ENCODE measurements at places on chromosomes 1 and 21.

DNA sequence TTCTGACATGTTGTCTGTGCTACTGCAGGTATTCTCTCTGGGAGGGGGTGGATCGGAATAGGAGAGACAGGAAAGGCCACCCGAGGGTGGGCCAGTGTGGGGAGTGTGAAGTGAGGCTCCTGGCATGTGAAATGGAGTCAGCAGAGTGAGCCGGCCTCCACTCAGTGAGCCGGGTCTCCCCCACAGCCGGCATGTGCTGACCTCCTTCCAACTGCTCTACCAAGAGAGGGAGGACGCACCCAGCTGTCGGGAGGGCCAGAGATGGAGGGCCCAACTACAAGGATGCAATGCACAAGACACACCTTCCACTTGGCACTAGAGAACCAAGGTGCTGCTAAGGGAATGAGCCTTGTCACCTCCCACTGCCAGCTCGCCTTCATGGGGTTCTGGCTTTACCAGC, 28.2 kb upstream of the CLSTN1 start:
- no peak for DNase-seq

- DNase-seq, result no peak
Measured at GRCh38 chr21:36079010-36079649, 9.3 kb downstream of the CBR1 start.

DNA sequence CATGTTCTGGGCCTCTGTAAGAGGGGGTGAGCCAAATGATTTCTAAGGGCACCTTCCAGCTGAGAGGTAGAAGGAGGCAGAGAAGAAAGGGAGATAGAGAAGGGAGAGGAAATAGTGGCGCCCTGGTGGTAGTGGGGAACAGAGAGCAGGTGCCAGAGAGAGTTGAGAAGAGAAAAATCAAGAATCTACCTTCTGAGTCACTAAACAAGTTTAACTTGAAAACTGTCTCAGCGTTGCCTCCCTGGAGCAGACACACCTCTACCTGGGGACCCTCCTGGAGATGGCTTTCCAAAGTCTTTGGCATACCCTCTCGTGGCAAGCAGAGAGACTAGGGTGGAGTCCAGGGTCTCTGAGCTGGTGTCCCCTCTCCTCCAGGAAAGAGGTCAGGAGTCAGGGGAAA, 1.1 kb upstream of the SLC45A3 start:
- DNase-seq, result no peak

- DNase-seq, result no peak
Measured at GRCh38 chr1:117112047-117112717, 9.4 kb downstream of the TRIM45 start.

- DNase-seq, result no peak
Measured at GRCh38 chr1:24319312-24319863, at the start of gene GRHL3. GRHL3 (plus strand) TSS chr1:24319357; CDS start chr1:24319552, 195 bp downstream.

GRCh38 chr1:156401041-156401574, 32.1 kb downstream of the RHBG start:
- DNase-seq, result no peak

GRCh38 chr1:220149742-220150141, 55.8 kb downstream of the IARS2 start:
- no peak for DNase-seq

GRCh38 chr1:11204396-11205190, 15.4 kb downstream of the ANGPTL7 start:
- no peak for DNase-seq

- no peak for DNase-seq
Measured at GRCh38 chr1:57410508-57410907, 13.4 kb downstream of the DAB1 start.

DNA sequence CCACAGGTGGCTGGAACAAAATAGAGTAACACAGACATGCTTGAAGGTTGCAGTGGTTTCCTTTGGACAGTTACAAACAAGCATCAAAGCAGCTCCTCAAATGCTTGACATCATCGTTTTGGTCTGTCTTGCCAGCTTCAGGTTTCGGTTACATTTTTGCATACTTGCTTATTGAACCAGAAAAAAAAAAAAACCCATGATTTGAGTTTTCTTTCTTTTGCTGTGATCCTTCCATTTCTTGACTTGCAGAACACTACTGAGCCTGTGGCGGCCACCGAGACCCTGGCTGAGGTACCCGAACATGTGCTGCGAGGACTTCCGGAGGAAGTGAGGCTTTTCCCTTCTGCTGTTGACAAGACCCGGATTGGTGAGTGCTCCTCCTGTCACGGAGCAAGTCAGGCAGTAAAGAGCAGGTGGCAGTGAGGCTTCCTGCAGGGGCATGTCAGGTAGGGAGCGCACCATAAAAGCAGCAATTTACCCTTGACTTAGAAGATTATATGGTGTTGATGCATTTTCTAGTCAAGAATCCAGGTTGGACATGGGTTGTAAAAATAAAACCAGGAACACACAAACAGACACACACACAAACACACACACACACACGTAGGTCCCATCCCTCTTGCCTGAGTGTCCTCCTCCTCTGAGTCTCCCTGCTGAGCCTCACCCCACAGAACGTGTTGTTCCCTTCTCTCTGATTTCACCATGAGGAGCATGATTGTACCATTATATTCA, 30.9 kb downstream of the PRDM2 start:
- peak; percentile 8 for DNase-seq

- DNase-seq, result no peak
Measured at GRCh38 chr21:41074396-41075184, 93.4 kb upstream of the BACE2 start.

DNA sequence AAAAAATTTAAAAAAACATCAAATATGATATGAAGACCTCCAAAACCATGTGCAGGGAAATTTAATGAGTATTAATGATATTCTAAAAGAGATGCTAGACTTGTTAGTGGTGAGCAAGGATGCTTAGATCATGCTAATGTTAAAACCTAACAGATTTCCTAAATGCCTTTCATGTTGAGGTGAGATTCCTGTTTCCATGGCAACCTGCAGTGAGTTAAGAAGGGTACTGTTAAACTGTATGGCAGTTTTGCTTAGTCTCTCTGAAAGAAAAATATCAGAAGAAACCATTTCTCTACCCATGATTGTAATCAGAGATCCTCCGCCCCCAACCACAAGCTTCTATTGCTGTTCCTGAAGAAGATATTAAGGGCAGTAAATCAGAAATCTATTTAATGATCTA, 321.6 kb upstream of the LRRC7 start:
- DNase-seq, result no peak

- DNase-seq, result peak; percentile 24
Measured at GRCh38 chr21:39776589-39776988, 31.6 kb downstream of the IGSF5 start.

- no peak for DNase-seq
Measured at GRCh38 chr1:177432897-177433296, 262.1 kb downstream of the BRINP2 start.

DNA sequence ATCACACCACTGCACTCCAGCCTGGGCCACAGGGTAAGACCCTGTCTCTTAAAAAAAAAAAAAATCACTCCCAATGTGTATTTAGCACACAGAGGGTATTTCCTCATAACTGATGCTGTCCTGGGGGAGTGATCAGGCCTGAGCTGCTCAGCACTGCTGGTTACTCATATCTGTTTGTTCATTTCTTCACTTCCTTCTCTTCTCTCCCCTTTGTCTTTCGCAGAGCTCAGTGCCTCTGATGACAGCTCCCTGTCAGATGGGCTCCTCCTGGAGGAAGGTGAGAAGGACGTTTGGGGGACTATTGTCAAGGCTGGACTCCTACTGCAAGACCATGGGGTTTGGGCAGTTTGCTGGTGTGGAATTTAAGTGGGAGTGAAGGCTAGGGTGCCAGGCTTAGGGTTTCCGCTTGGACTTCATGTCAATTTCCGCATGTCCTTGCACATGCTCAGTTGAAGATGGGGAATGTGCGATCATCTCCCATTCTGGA, 13.0 kb downstream of the INAVA start:
- no peak for DNase-seq

GRCh38 chr1:31880957-31881687, 57.0 kb downstream of the PTP4A2 start:
- no peak for DNase-seq

DNA sequence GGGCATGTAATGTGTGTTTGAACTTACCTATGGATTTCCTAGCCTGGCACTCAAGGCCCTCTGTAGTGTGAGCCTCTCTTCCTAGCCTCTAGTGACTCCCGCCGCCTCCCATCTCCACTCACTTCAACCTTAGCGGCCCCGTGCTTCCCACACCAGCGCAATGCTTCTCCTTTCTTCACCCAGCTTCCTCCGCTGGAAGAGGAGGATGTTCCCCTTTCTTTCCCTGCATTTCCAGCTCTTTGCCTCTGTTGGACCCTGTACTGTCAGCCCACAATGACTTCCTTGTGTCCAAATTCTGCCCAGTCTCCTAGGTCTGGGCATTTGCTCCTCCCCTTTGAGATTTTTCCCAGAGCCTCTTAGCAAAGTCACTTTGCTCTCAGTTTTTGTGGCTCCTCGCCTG, 138.1 kb upstream of the IRF2BP2 start:
- DNase-seq, result no peak

DNA sequence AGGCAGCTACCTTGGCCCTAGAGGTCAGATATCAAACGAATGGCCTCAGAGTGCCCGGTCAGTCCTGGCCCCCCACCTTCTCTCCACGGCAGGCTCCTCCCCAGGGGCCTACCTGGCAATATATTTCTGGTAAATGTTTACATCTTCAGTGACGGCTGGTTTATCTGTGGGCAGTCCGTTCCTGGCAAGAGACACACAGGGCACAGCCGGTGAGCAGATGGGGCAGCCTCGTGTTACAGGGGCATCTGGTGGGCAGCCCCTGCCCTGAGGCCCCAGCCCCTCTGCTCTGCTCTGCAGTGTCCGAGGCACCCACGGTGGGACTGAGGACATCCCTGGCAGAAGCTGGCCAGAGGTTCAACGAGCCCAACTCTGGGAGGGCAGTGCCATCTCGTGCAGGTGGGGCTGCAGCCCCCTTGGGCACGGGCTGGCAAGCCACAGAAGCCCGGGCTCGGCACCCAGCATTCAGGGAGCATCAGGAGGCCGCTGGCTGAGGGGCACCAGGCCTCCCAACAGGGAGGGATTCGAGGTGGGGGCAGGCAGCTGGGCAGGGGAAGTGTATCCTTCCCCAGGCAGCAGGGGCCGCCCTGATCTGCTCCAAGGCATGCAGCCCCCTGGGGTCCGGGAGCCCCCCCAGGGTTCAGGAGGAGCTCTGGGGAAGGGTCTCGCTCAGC, 137.9 kb downstream of the CASZ1 start:
- no peak for DNase-seq

GRCh38 chr1:20962576-20963258, 175.6 kb upstream of the HP1BP3 start:
- DNase-seq, result no peak

GRCh38 chr1:55443175-55443915, 228.2 kb upstream of the USP24 start:
- peak; percentile 77 for DNase-seq

- DNase-seq, result no peak
Measured at GRCh38 chr21:44071359-44072104, 35.7 kb upstream of the PWP2 start.

GRCh38 chr1:233368789-233369130, 41.2 kb downstream of the MAP3K21 start:
- no peak for DNase-seq

DNA sequence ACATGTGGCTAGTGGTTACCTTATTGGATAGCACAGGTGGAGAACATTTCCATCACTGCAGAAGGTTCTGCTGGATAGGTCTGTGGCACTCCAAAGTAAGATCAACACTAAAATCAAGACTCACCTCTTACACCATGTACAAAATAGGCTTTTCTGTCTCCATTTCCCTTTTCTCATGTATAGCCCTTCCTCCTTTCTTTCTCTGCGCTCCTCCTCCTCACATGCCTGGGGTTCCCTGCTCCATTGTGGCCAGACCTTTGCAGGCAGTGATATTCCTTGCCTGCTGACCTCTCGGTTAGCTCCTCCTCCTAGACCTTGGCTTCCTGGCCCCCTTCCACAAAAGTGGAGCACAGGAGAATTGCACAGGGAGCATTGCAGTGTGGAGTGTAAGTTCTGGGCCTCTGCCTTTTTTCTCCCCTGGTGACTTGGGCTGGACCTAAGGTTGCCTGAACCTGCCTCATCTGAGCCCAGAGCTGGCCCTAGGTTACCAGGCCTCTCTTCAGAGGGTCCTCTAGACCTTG, 33.2 kb upstream of the RBM15 start:
- DNase-seq, result no peak

DNA sequence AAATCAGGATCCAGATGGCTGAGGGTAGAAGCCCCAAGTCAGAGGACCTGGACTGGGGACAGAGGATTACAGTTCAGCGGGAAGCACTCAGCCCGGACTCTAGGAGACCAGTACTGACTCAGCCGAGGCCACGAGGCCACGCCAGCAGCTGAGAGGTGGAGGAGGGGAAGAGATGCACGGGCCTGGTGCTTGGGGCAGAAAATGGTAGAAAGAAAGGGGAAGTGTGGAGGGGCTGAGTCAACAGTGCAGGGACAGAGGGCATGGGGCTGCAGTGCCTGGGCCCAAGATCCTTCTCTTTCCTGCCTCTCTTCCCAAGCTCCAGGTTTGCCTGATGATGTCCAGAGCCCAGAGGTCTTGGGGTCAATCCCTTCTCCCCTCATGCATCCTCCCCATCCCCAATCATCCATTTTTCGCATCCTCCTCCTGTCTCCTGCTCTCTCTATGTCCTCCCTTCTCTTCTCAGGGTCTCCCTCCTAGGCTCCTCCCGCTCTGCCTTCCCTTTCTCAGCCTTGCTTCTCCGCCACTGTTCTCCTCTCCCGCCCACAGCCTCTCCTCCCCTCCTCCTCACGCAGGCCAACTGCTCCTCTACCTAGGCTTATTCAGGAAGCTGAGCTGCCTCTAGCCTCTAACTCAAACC, 7.7 kb downstream of the ARHGEF2 start:
- peak; percentile 66 for DNase-seq

- no peak for DNase-seq
Measured at GRCh38 chr1:204102739-204103430, 30.0 kb downstream of the SOX13 start.

- DNase-seq, result no peak
Measured at GRCh38 chr21:29557931-29558725, 259.4 kb downstream of the BACH1 start.

Measured in retinal pigment epithelial cell (primary cell).